Stimulated activated CD4-positive, alpha-beta T cell treated with anti-CD3 and anti-CD28 coated beads, Interleukin-1b, Interleukin-23, amount 100 ng/mL, for 1 hour (primary cell): ENCODE measurements at places on chromosomes 7 and 10.

DNA sequence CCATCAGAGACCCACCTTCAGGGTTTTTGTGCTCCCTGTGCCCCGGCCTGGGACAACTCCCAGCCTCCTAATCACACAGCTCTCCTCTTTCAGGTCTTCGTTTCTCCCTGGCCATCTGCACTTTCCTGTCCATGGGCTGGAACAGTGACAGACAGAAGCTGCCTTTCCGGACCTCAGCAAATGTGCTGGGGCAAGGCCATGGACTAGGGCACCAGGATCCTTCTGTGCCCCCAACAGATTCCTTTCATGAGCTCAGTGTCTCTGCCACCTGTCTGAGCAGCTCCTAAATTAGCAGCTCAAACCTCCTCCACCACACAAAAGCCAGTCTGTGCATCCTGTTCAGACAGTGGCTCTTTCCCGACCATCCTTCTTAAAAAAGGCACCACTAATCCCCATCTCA, 41.9 kb upstream of the FRMD4A start:
- DNase-seq: no peak

DNA sequence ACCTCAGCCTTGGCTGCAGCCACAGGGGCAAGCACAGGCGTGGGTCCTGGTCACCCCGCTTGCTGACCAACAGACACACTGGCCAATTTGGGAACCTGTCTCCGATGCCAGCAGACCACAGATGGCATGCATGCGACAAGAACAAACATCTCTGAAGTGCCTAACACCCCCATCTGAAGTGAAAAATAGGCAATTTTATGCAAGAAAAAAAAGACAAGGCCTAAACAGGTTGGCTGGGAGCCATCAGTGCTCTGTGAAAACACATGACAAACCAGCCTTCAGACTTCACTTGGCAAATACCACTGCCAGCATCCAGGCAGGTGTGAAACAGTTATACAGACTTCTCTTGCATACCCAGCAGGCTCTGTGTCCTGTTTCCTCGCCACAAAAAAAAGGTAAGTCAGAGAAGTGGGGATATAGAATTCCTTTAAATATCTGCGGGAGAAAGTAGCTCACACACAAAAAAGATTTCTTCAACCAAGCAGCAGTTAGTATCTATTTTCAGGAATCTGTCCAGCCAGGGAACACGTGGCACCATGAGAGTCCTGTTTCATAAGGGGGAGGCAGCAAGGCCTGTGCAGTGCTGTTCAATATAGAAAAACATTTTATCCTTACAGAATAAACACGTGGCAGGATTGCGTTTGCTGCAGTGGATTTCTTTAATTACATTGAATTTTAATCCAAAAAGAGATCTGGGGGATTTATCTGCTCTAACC, 293.4 kb upstream of the MKLN1 start:
- DNase-seq: no peak

DNA sequence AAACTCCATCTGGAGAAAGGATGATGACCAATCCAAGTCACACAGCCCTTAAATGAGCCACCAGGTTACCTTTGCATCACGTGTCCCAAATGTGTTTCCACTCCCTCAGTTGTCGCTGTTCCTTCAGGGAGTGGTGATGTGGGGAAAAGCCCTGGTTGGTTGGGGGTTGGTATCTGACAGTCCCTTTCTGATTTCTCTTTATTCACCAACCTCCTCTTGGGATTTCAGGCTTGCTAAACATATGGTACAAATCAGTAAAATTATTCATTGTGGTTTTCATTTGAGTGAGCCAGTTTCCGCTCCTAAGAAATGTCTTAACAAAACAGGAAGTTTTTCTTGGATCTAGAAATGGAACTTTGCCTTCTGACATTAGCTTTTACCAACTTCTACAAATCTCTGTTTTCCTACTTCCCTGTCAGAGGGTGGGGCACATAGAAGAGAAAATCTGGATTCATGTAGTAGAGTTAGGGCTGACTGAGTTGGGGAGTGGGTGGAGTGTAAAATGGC, 40.0 kb upstream of the KMT2E start:
- no peak for DNase-seq

- DNase-seq: no peak
These were observed 235.1 kb upstream of the CXCL12 start for GRCh38 chr10:44619975-44620374.

GRCh38 chr10:6985644-6986043, 405.6 kb upstream of the PRKCQ start:
- no peak for DNase-seq

DNA sequence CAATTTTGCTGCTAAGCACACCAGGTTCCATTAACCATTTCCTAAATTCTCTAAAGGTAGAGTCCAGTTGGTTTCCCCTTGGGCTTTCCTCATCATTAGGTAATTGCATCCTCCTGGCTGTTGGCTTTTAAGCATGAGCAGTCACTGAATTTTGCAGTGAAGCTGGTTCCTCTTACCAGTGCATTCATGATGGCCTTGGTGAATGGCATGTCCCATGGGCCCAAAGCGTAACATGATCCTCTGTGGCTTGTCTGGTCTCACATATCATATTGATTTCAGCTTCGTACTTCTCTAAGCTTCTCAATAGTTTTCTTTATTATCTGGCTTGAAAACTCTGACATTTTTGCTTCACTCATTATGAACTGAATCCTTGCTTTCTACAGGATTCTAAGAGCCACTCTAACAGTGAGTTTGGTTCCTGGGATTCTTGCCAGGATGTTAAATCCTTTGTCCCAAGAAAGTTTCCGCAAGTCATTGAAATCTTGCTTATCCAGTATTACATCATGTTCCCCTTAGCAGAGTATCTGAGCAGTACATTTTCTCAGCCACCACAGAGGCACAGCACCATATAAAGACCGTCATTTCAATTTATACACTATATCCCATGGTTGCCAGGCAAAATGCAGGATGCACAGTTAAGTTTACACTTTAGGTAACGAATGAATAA, 134.2 kb downstream of the PTN start:
- DNase-seq: no peak

GRCh38 chr7:39367943-39368342, 198.3 kb upstream of the YAE1 start:
- DNase-seq: no peak

DNA sequence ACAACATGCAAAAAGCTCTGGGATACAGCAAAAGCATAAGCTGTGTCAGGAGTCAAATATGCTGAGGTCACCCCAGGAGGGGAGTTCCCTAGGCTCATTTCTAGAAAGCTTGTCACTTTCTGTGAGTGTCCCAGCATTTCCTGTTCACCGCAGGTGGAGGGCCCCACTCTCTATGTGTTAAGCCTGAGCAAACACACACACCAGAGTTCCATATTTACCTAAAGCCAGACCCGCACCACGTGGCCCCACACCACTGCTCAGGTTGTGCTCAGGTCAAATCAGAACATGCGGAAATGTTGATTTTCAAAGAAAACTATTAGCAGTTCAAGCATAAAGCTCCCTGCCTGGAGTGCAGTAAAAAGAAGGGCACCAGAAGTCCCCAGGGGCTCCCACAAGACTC, 259.6 kb upstream of the PPP2R2D start:
- DNase-seq: no peak

DNA sequence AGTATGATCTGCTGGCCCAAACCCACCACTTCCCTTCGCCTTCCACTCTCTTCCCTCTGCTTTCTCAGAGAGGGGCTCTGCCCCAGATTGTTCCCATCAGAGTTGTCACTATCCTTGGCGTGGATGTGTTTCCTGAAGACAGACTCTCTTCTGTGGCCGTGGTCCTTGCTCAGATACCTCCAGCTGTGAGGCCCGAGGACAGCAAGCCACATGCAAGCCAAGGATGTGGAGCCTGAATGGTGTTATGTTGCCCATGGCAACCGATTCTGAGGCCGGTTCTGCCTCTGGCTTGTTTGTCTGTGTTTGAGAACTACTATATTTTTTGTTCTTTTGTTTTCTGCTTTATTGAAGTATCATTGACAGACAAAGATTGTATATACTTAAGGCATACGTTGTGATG, 247.4 kb upstream of the PODXL start:
- DNase-seq: no peak
